Pons (tissue), 1 donor: ENCODE measurements at places on chromosomes 4 and X.

DNA sequence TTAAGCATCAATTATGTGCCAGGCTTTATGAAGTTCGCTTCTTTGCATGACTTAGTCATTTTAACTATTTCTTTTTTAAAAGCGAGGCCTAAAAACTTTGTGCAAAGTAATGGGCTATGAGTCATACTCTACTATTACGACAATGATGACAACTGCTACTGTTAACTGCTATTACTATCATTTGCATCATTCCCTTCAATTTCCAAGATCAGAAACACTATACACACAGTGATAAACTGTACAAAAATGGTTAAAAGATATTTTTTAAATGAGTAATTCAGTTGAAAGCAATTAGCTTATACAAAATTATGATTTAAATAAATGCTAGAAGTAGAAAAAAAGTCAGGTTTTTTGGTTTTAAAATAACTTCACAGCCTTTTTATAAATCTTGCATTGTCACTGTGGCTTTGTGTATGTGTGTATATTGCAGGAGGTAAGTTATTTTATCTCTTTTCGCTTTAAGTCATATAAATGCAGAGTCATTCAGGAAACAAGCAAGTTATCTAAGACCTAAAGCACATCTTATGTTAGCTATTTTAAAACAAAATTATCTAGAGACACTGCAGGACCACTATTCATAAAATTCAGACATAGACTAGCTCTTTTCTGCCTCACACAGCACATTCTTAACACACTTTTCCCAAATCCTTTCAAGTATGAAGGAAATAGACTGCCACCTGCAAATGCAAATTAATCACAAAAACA lies 18.5 kb upstream of the CXCL3 start:
- no peak for DNase-seq

- no peak for DNase-seq
Measured at GRCh38 chr4:112857461-112857860, 192.0 kb upstream of the ANK2 start.

GRCh38 chr4:81675791-81676393 lies 204.2 kb upstream of the RASGEF1B start:
- DNase-seq: no peak

DNA sequence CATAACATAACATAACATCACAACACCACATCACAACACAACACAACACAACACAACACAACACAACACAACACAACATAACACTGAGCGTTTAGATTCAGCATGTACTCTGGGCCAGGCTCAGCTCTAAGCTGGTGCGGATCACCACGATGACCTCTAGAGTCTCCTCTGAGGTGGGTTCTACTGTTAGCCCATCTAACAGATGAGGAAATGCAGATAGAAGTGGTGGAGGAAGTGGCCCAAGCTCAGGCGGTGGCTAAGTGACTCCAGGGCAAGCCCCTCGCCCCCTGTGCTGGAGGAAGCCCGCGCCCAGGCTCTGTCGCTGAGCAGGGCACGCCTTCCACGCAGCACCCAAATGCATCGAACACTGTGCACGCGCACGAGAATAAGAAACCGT lies 45.3 kb upstream of the CDKN2AIP start:
- DNase-seq: no peak

DNA sequence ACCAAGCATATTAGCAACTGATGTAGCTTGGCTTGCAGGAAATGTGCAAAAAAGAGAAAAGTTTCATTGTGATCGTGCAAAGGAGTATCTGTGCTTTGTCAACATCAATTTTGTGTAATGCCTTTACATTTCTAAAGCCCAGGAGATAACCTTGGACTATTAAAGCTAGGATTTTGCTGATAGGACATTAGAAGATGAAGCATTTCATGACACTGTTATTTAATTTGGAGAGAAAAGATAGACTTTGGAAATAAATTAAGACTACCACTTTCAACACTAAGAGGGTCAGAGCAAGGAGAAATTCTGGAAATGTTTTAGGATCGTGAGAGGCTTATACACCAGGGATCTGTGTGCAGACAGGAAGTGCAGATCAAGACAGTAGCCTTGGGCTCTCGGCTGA lies 120.6 kb upstream of the MID1 start:
- DNase-seq: no peak

DNA sequence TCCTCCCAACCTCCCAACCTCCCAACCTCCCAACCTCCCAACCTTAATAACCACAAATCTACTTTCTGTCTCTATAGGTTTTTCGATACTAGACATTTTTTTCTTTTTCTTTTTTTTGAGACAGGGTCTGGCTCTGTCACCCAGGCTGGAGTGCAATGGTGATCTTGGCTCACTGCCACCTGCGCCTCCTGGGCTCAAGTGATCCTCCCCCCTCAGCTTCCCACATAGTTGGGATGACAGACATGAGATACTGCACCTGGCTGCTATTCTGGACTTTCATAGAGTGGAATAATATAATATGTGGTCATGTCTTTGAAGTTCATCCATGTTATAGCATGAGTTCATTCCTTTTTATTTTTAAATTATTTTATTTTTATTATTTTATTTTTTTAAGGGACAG lies 39.5 kb upstream of the ZFX start:
- no peak for DNase-seq
